GOT3 (cell line): ENCODE measurements at places on chromosomes 2 and 18.

DNA sequence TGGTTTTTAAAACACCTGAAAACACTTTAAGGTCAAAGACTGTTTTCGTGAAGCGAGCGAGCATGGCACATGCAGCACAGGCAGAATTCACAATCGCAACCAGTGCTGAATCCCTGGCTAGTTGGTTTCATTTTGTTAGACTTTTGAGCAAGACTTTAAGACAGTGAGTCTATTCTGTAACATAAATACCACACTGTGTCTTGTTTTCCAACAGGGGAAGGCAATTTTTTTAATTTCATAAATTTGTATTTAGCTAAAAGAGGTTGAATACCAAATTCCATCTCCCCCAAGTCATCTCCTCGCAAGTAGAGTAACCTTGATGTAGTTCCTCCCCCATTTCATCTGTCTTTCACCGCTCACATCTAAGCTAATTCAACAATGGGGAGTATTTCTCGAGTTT is 1.4 kb downstream of the CERKL start:
- DNase-seq, result no peak

DNA sequence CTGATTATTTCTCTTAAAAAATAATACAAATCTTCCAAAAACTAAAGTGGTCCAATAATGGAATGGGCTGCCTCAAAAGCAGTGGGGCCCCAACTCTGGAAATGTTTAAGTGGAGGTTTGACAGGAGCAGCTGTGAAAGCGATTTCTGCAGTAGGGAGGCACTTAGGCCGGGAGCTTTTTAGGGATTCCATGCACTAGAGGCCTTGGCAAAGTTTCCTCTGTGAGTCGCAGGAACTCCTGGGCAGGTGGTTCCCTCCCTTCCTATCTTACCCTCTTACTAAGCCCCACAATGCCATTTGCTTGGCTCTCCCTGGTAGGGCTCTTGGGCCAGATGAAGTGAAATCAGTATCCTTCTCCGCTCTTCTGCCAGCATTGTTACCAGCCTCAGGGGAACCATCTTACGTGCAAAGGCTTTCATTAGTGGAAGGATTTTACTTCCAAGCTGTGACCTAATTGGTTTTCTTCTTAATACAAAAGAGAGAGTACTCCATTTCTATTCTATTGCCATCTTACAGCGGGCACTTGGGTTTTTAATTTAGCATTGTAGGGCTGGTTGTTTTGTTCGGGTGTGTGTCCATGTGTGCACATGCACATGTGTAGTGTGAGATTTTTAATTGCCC is 34.3 kb upstream of the C18orf32 start:
- no peak for DNase-seq

- no peak for DNase-seq
Observed at GRCh38 chr2:52181080-52181479, 1149.1 kb upstream of the NRXN1 start.

DNA sequence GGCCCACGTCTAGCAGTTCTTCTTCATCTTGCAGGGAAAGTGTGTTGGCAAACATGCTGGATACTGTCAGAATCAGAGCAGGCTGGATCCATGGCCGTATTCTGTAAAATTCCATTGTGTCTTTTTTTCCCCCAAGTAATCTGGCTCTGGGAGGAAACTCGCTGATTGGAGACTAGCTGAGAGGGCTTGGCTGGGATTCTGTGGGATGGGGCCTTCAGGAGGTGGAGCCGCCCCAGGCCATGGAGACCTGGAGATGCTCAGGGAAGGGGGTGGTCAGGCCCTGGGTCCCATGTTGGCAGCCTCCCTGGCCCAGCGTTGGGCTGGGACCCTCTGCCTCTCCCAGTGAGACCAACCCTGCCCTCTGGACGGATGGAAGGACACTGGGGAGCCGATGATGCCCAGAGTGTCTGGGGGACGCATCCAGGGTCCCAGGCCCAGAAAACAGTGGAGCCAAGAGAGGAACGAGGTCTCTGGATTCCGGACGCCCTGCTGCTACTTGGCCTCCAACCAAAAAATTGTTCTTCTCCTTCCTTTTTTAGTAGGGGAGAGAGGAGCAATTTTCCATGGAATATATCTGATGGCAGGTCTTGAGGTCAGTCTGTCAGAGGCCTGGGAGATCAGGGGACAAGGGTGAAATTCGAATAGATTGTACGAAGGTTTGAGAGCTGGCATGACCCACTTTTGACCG is 114.5 kb downstream of the AGAP1 start:
- DNase-seq, result no peak

DNA sequence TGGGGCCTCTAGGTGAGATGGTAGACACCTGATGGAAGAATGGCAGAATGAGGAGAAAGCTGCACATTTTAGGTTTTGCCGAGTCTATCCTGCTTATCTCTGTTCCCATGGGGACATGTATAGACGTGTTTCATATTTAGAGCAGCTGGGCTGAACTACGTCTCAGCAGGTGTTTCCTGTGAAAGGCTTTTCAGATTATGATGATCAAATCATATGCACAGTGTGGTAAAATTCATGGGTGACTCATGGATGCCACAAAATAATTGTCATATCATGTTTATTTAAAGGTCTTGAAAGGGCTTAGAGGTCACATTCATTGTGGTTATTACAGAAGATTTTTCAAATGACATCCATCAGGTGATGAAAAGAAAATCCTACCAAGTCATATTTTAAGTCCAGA is 90.5 kb downstream of the ICOS start:
- no peak for DNase-seq

- DNase-seq, result no peak
Observed at GRCh38 chr2:69686813-69687212, 43.3 kb upstream of the AAK1 start.

DNA sequence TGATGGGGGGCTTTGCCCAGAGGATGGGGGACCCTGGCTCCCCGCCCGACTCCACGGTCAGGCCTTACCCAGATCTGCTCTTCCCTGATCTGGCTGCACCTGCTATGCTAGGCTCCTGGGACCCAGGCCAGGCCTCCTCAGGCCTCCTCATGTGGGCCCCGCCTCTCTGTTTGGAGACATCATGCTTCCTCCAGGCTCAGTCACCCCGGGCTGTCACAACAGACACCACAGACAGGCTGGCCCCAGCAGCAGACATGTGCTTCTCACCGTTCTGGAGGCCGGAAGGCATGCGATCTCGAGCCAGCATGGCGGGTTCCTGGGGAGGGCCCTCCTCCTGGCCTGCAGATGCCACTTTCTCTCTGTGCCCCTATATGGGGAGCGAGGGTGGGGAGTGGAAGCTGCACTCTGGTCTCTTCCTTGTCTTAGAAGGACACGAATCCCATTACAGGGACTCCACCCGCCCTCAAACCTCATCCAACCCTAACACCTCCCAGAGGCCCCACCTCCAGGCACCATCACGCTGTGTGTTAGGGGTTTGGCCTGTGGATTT is 10.8 kb upstream of the NEU4 start:
- no peak for DNase-seq
